ENCODE measurements at places on chromosomes 11 and 22. TPM values are rescaled to one million over a fixed set of nuclear protein-coding genes. Genes with fewer than 3 reads are reported as not detected.

Gene OVOL1
- total RNA-seq = not detected

Gene ZP1
- not detected for total RNA-seq

Gene IGSF9B
- 38.9 TPM for total RNA-seq

Gene RAB39A
- 0.51 TPM for total RNA-seq

Gene TMEM191C
- total RNA-seq = 0.65 TPM

Gene THYN1
- 35.4 TPM for total RNA-seq

Gene TENM4
- total RNA-seq = 0.81 TPM

Gene MISFA
- 13.3 TPM for total RNA-seq

Gene MS4A15
- total RNA-seq = not detected

Gene NPTXR
- 16.8 TPM for total RNA-seq

Gene EFCAB6
- 1.7 TPM for total RNA-seq

Gene TSKU
- total RNA-seq = 17.2 TPM

Gene PKNOX2
- 5.8 TPM for total RNA-seq

Gene PISD
- total RNA-seq = 16.6 TPM

Gene DAGLA
- total RNA-seq = 4.2 TPM

Gene E2F8
- 2.0 TPM for total RNA-seq

Gene BAIAP2L2
- total RNA-seq = 0.24 TPM

Gene TXN2
- total RNA-seq = 123 TPM

Gene NXPE1
- not detected for total RNA-seq

Gene MAP6
- 4.9 TPM for total RNA-seq

Gene CD44
- 15.4 TPM for total RNA-seq

Gene MIOX
- total RNA-seq = not detected

Gene PRRG4
- 0.59 TPM for total RNA-seq

Gene LRRC56
- 0.13 TPM for total RNA-seq

Gene OR51V1
- total RNA-seq = not detected

Gene OR51D1
- total RNA-seq = not detected

Gene OR52H1
- total RNA-seq = not detected

Gene ALX4
- 0.03 TPM for total RNA-seq

Gene PANX3
- not detected for total RNA-seq

Gene SCGB1A1
- total RNA-seq = not detected

Gene TBX10
- total RNA-seq = 0.51 TPM

Gene PANX2
- 0.43 TPM for total RNA-seq

Gene FAM227A
- total RNA-seq = 0.43 TPM

Gene C11orf87
- total RNA-seq = 0.03 TPM

Gene HYOU1
- 63.5 TPM for total RNA-seq

Gene OTOG
- not detected for total RNA-seq

Gene CCDC134
- total RNA-seq = 4.0 TPM

Gene TMEM218
- total RNA-seq = 6.7 TPM

Gene BIK
- total RNA-seq = not detected

Gene GALR3
- total RNA-seq = not detected

Gene KCNK4
- total RNA-seq = not detected

Gene CTSF
- 59.3 TPM for total RNA-seq

Gene AIFM3
- total RNA-seq = 0.67 TPM

Gene NLRP14
- total RNA-seq = not detected

Gene GP1BB
- total RNA-seq = not detected

Gene DSCAML1
- 0.83 TPM for total RNA-seq

Gene P2RY6
- 2.1 TPM for total RNA-seq

Gene PPME1
- 24.9 TPM for total RNA-seq

Gene SCO2
- not detected for total RNA-seq

Gene MMP1
- total RNA-seq = not detected

Gene TRPC6
- total RNA-seq = 0.16 TPM

Gene ENTHD1
- not detected for total RNA-seq

Gene CEP126
- total RNA-seq = 1.2 TPM

Gene NCAM1
- total RNA-seq = 226 TPM

Gene HPX
- 0.35 TPM for total RNA-seq

Gene C11orf42
- total RNA-seq = not detected

Gene CHRM1
- total RNA-seq = not detected
